Adrenal gland (tissue), 19 donors: ENCODE measurements at places on chromosomes 12 and 14. TPM values are rescaled to one million over a fixed set of nuclear protein-coding genes. Genes with fewer than 3 reads are reported as not detected.

B4GALNT1 gene
- total RNA-seq = 4.3 TPM

PFDN5 gene
- 694 TPM for total RNA-seq

CAPZA3 gene
- not detected for total RNA-seq

GPR135 gene
- total RNA-seq = 4.7 TPM

WNT5B gene
- total RNA-seq = 1.6 TPM

FERMT2 gene
- 36.4 TPM for total RNA-seq
